ENCODE measurements at places on chromosomes 16 and 17.

DNA sequence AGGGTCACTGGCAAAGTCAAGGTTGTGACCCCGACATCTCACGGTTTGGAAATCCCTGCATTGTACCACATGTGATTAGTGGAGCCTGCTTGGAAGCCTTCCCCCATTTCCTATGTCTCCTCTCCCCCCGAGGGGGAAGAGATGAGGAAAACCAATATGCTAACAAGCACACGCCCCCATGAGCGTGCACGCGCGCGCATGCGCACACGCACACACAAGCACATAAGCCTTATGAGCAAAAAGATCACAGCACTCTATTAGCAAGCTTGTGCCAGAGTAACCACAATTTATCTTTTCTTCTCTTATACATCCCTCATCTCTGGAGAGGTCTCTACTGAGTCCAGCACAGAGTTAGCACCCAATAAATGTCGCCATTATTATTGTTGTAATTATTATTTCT lies 31.8 kb upstream of the MMP2 start:
- DNase-seq, result no peak

GRCh38 chr17:83072600-83073358 lies 6.6 kb upstream of the METRNL start:
- DNase-seq, result no peak

DNA sequence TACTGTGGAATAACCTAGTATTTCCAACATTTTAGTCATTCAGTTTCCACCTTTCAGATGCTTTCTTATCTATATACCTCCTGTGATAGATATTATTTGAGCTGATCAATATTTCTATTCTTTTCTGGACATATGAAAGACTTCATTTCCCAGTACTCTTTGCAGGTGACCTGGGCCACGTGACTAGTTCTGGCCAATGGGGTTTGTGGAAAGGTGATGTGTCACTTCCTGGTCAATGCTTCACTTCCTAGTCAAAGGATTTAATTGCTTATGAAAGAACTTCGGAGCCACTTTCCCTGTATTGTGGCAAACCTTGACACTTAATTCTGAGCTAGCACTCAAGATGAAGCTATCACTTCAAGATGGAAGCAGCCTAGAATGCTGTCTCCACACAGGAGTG lies 248.9 kb upstream of the FOXF1 start:
- DNase-seq, result no peak

DNA sequence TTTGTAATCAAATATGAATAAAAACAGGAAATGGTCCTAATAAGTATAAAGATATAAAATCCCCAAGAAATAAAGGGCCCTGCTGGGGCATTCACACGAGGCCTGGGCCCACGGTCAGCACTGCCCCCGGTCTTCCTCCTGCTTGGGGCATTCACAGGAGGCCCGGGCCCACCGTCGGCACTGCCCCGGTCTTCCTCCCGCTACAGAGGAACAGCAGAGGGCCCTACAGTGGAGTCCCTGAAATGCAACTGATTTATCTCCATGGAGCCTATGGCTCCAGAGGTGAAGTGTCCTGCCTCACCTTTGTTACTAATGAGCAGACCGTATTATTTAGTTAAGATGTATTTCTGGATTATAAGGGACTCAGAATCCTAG lies 46.5 kb downstream of the MAP1LC3B start:
- DNase-seq, result no peak

- no peak for DNase-seq
Measured at GRCh38 chr17:38958326-38958725, 8.9 kb downstream of the FBXO47 start.

- no peak for DNase-seq
Measured at GRCh38 chr17:65527857-65528591, 33.4 kb downstream of the AXIN2 start.

DNA sequence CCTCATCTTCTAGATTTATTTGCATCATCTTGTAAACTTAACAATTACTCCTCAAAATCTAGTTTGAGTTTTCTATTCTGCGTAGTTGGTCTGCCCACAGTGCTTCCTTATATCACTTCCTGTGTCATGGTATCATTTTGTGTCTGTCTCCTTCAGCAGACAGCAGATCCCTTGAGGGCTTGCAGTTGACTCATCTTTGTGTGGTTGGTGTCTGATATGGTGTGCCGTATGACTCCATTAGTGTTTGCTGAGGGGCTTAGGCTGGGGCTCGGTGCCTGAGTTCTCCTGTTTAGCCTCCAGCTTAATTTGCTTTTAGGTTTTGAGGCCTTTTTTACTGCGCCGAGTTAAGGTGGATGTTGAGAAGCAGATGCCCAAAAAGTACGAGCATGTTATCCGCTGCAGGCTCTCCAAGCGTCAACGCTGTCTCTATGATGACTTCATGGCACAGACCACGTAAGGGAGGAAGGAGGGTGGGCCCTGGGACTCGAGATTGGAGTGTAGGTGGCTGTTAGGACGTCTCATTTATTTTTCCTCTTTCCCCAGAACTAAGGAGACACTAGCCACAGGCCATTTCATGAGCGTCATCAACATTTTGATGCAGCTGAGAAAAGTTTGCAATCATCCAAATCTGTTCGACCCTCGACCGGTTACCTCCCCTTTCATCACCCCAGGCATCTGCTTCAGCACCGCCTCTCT lies 16.9 kb downstream of the SRCAP start:
- DNase-seq, result no peak

DNA sequence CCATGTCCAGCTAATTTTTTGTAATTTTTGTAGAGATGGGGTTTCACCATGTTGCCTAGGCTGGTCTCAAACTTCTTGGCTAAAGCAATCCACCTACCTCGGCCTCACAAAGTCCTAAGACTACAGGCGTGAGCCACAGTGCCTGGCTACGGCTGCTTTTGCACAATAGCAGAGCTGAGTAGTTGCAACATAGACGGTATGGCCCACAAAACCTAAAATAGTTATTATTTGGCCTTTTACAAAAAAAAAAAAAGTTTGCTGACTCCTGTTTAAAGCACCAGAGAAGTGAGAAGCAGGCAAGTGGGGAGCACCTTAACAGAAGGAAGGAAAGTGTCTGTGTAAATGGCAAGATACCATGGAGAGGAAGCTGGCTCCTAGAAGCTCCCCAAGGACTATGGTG lies 5.3 kb upstream of the HSF5 start:
- no peak for DNase-seq

DNA sequence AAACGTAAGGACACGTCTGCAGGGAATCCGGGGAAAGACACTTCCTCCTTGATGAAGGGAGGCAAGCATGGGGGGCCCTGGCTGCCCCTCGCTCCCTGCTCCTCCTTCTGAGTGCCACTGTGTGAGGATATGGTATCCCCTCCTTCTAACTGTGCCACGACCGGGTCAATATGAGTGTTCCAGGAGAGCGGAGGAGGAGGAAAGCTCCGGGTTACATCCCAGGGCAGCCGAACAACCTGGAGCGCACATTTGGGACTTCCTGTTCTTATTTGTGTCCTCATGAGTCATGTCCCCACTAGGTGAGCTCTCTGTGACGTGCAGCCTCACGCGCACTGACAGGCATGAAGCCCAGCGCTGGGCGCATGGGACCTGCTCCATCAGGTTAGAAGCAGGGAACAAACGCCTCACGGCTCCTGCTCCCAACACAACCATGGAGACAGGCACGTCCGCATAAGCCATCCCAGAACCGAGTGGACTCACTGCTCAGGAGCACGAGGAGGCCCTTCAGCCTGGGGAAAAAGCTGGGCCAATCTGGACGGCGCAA lies 92.9 kb upstream of the DNAH17 start:
- no peak for DNase-seq

DNA sequence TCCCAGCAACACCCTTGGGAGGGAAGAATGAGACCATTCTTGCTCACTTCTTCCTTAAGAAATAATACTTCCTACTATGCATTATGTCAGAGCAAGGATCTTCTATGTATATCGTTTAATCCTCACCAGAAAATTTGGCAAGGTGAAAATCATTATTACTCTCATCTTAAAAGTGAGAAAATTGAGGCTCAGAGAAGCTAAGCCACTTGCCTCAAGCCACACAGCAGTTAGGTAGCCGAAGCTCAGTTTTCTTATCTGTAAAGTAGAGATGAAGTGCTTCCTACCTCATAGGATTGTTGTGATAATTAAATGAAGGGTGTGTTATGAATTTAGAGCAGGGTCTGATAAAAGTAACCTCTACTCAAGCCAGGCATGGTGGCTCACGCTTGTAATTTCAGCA lies 368.9 kb upstream of the ASIC2 start:
- DNase-seq, result no peak

DNA sequence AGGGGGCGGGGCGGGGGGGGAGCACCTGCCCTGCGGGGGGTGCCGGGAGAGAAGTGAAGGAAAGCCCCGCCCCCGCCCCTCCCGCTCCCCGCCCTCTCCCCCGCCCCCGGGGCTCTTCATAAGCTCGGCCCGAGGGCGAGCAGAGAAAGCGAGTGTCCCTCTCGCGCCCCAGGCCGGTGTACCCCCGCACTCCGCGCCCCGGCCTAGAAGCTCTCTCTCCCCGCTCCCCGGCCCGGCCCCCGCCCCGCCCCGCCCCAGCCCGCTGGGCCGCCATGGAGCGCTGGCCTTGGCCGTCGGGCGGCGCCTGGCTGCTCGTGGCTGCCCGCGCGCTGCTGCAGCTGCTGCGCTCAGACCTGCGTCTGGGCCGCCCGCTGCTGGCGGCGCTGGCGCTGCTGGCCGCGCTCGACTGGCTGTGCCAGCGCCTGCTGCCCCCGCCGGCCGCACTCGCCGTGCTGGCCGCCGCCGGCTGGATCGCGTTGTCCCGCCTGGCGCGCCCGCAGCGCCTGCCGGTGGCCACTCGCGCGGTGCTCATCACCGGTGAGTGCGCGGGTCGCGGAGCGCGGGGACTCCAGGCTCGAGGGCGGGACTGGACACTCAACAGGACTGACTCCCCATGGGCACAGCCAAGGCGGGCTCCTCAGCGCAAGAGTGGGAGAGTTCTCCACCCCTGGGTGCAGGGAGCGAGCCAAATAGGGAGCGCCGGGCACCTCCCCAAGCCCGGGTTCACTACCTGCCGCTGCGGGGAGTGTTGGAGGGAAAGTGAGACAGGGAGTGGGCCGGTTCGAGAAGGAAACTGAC lies at the start of gene HSD11B2:
HSD11B2 (plus strand) TSS at position 145 of the 798 bp plus-strand sequence; CDS start at position 273, 128 bp downstream.
- DNase-seq, result no peak

- DNase-seq, result no peak
Measured at GRCh38 chr17:49031965-49032928, 35.1 kb downstream of the IGF2BP1 start.

DNA sequence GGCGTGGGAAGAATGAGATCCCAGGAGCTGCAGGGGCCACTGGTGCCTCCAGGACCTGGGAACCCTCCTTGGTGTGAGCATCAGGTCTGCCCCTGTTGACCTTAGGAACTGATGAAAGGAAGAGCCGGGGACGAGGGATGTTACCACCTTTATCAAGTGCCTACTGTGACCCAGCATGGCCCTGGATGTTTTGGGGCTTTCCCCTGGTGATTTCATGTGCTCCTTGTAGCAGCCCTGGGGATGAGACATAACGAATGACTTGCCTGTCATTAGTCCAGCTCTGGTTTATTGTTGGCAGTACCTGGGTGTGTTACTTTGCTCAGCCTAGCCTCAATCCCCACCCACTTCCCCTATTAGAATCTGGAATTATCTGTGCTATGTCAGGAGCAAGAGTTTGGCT lies 39.9 kb downstream of the WSCD1 start:
- no peak for DNase-seq

DNA sequence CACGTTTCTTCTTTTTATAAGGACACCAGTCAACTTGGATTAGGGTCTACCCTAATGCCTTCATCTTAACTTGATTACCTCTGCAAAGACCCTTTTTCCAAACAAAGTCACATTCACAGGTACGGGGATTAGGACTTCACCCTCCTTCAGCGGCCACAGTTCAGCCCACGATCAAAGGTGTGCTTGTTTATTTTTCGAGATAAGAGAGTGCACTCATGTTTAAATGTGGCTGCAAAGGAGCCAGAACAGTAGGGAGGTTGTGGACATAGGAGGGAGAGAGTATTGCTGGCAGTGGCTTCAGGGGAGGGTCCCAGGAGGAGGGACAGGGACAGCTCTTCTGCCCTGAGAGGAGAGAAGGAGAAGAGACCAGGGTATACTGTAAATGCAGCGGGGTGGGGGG lies 46.7 kb downstream of the MGAT5B start:
- no peak for DNase-seq

GRCh38 chr17:65567566-65567965 lies 6.1 kb upstream of the AXIN2 start:
- DNase-seq, result no peak

DNA sequence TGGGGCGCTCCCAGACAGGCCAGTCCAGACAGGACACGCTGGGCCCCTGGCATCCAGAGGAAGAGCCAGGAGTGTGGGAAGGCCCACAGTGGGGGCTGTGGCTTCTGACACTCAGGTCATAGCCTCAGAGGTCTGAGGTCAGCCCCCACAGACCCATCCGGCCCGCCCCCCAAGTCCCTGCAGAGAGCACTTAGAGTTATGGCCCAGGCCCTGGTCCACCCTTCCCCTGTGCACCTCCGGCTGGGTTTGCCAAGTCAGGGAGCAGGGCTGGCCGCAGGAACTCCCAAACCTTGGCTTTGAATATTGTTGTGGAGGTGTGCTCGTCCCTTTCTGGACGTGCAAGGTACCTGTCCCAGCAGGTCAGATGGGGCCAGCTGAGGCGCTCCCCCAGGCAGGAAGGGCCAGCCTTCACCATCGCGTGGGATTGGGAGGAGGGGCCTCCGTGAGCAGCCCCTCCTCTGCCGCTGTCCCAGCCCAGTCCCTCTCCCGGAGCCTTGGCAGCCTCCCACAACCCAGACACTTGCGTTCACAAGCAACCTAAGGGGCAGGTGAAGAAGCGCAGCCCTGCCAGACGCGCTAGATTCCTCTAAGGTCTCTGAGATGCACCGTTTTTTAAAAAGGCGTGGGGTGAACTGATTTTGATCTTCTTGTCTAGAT lies 74.6 kb downstream of the SOCS1 start:
- no peak for DNase-seq

- no peak for DNase-seq
Measured at GRCh38 chr16:7914748-7915147, 582.1 kb downstream of the RBFOX1 start.

GRCh38 chr17:12457493-12457892 lies 208.2 kb upstream of the MYOCD start:
- DNase-seq, result no peak

- DNase-seq, result no peak
Measured at GRCh38 chr17:50966163-50966666, 100.1 kb upstream of the TOB1 start.

DNA sequence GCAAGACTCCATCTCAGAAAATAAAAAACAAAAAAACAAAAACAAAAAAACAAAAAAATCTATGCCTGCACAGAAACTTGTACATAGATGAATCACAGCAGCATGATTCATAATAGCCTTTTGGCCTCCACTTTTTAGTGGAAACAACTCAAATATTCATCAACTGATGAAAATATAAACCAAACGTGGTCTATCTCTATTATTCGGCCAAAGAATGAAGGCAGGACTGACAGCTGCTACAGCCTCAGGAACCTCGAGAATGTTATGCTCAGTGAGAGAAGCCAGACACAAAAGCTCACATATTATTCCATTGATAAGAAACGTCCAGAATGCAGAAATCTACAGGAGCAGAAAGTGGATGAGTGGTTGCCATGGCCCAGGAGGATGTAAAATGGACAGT lies 19.8 kb downstream of the PPL start:
- DNase-seq, result no peak

- DNase-seq, result no peak
Measured at GRCh38 chr16:79288066-79288465, 312.5 kb downstream of the MAF start.
